ENCODE measurements at places on chromosomes 6 and 20.
A peak's percentile ranks its signal among the peaks of the same experiment; 100 is the strongest.

DNA sequence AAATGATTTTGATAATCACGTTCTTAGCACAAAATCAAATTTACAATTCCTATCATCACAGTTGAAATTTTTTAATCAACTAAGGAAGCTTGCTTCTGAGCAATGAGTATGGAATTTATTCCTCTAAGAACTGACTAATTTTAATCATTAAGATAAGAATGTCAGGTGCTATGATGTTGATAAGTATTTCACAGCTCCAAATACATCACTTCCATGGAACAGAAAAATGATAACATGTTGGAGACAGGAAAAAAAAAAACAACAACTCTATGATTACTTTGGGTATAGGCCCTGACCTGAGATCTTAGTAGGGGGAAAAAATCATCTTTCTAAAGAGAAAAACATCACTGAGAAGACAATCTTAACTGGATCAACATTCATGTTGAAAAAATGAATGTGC, 89.4 kb upstream of the BMP2 start:
- DNase-seq, result no peak

DNA sequence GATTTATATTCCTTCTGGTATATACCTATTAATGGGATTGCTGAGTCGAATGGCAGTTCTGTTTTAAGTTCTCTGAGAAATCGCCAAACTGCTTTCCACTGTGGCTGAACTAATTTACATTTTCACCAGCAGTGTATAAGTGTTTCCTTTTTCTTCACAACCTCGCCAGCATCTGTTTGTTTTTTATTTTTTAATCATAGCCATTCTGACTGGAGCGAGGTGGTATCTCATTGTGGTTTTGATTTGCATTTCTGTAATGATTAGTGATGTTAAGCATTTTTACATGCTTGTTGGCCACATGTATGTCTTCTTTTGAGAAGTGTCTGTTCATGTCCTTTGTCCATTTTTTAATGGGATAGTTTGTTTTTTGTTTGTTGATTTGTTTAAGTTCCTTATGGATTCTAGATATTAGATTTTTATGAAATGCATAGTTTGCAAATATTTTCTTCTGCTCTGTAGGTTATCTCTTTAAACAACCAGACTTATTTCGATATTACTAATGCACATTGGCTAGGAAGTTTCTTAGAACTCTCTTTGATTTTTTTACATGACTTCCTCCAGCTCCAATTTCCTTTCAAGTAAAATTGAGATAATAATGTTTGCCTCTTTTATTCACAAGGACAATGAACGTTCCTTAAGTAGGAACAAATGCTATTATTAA, 12.2 kb upstream of the VNN1 start:
- DNase-seq, result no peak

DNA sequence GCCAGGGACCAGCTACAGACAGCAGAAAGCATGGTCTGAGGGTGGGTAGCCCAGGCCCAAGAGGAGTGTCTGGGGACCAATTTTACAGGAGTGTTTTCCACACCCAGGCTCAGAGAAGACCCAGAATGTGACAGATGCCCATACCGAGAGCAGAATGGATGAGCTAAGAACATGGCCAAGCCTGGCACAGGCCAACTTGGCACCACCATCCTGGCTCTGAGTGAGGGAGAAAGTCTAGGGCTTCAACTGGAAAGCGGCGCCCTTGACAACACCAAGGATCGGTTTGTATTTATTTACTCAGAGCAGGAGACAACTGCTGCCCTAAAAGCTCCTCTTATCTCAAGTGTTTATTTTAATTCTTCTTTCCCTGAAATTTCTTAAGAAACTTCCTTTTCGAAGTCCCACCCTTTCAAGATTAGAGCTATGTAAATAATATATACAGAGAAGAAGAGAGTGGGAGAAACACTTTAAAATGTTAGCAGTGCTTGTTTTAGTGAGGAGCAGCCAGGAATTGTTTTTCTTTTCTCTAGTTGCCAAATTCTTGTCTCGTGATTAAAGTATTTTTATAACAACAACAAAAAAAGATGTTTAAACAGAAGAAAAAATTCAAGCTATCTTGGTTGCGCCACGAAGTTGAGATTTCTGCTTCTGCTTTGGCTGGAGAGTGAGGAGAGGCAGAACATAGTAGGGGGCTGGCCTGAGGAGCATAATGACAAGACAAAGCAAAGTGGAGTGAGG, 16.2 kb downstream of the TNXB start:
- peak; percentile 69 for DNase-seq

GRCh38 chr6:17894905-17895304, 92.5 kb downstream of the KIF13A start:
- DNase-seq, result no peak

DNA sequence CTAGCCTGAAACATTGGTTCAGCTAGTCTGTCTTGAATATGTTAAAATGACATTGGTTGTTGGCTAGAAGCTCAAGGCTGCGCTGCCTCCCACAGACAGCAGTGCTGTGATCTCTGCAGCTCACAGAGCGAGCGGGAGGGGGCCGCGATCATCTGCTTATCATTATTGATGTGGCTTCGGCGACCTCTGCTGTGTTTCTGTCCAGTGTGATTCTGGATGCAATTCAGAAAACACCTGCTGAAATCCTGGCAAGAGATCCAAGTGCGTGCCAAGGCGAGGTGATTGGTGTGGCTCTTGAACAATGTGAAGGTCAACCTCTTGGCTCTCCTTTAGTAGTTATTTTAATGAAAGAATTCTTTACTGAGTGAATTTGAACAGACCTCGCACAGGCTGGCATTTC, 142.3 kb upstream of the SASH1 start:
- no peak for DNase-seq

DNA sequence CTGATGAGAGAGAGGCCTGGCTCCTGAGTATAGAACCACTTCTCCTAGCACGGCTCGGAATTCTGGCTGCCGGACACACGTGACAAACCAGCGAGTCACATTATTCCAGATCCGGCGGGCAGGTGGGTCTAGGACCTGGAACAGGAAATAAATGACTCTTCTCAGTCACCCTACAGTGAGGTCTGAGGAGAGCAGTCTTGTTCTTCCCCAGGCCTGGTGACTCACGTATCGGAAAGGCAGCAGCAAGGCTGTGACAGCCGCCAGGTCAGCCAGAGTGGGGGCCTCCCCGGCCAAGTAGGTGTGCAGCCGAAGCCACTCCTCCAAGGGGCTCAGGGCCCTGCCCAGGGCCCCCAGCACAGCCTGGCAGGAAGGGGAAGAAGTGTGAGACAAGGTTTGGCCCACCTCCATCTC, 2.8 kb downstream of the VARS1 start:
- no peak for DNase-seq

DNA sequence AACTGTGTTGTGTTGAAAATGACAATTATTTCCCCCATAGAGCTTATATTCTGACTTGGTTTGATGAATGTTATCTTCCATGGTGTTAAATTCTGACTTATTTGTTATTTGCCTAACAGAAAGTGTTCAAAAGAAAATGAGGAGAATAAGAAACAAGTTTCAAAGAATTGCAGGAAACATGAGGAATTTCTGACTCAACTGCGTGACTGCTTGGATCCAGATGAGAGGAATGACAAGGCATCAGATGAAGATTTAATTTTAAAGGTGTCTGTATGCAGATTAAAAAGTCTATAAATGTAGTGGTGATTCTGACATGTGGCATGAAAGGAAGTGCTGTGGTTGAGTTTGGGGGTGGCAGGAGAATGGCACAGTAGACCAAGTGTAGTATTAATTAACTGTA, 50.6 kb downstream of the CCDC170 start:
- DNase-seq, result no peak

DNA sequence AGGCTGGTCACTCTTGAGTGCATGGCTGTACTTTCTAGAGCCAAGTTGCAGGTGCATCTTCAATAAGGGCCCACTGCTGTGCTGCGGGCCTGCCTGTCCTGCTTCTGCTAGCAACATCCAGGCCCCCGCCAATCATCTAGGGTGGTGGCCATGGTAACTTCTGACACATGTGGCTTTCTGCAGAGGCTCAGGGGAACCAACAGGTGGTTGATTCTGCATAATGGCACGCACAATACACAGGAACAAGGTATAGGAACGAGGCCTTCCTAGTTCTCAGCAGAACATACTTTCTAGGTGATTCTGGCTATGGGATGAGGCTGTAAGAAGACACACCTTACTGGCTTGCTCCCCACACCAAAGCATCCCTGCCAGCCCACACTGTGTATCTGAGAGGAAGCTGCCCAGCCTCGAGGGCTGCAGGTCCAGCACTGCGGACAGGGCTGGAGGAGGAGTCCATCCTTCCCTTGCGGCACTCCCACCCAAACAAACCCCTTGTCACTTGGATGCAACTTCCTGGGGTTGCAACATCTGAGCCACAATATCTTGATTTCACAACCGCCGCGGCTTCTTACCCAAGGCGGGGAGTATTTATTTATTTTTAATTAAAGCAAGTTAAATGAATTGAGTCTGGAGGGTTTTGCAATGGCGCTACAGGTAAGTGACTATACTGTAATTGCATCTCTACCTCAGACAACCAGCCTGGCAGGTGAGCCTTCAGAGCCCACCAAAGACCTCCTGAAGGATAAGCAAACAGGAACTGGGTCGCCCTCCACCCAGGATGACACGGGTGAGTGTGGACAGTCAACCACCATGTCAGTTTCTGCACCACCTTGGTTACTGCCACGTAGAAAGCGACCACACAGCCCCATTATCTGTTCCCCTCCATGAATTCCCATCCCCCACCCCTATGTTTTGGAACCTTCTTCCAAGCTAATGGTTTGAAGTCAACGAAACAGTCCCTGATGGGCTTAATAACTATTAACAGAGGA, 49.6 kb downstream of the SULF2 start:
- no peak for DNase-seq

DNA sequence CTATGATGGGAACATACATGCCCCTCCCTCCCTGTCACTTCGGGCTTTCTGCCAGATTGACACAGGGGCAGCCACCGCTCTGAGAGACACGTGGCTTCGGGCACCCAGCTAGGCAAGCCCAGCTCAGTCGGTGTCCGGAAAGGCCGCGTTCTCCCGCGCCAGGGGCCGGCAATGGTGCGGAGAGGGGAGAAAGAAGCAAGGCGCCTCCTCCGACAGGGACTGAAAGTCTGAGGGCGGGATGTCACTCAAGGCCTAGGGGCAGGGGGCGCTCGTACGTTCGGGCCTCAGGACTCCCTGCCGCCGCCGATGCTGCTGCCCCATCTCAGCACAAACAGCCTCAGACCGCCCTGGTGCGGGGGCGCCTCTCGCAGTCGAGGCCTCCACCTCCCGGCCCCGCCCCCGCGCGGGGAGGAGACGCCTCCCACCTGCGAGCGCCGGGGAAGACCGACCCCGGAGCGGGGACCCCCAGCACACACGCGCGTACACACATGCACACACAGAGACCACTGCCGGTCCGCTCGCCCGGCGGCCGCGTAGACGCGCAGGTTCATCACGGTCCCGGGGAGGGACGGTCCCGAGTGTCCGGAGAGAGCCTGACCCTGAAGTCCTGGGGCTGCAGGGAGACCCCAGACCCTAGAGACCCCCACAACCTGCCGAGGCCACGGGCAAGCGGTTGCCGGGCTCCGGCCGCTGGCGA, 1.9 kb downstream of the GRM4 start:
- no peak for DNase-seq

DNA sequence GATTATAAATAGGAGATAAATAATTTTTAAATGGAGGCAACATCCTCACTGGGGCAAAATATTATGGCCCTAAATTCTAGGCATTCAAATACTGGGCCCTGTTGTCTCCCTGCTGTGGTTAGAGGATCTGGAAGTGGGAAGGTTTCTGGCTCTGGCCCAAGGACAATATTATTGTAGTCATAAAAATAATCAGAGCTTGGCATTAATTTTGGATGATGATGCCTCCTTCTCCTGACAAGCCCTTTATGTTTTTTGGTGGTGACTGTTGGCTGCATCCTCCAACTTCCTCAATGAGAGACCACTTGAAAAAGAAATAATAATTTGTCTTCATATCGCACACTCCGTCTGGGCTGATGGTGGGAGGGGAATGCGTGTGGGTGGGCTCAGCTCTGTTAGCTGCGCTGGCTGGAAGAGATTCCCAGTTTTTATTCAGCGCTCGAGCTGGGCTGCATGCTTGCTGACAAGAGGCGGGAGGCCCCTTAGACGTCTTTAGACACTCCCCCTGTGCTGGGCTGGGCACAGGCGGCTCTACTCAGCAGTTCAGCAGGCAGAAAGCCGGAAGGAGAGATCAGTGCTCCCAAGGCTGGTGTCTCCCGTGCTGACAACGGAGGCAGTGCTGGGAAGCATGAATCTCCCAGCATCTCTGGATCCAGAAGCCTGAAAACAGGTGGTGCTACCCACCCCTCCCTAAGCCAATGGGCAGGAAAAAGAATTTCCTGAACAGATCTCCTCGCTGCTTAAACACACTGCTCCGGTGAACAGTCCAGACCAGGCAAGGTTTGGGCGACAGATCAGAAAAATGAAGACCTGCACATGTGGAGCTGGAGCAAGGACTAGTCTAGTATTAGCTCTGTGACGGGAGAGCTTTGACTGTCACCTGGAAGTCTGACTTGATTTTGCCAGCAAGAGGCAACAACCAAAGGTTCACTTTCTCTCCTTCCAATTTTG, 97.7 kb downstream of the SYCP2 start:
- peak; percentile 5 for DNase-seq

GRCh38 chr6:84685983-84686584, 78.3 kb downstream of the TBX18 start:
- no peak for DNase-seq

GRCh38 chr6:124028117-124028516, 224.5 kb downstream of the NKAIN2 start:
- DNase-seq, result no peak

DNA sequence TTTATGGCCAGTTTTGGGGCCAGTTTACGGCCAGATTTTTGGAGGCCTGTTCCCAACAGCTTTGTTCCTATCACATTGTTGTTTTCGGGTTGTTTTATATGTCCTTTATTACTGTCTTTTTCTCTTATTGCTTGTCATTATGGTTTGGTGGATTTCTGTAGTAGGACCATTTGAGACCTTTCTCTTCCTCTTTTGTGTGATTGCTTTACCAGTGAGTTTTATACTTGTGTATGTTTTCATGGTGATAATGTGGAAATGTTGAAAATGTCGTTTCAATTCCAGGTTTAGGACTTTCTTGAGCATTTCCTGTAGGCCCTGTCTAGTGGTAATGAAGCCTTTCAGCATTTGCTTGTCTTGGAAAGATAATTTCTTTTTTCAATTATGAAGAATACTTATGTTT, 17.8 kb downstream of the HLA-B start:
- no peak for DNase-seq

GRCh38 chr6:155142168-155143028, 121.4 kb upstream of the CLDN20 start:
- no peak for DNase-seq

- DNase-seq, result no peak
These were observed 26.6 kb upstream of the NPBWR2 start for GRCh38 chr20:64133951-64134407.

- DNase-seq, result no peak
These were observed 69.1 kb upstream of the PBOV1 start for GRCh38 chr6:138287144-138287955.

GRCh38 chr20:31713312-31714273, 9.1 kb downstream of the BCL2L1 start:
- DNase-seq, result peak; percentile 70

GRCh38 chr6:169243661-169244060, 10.0 kb downstream of the THBS2 start:
- DNase-seq, result no peak

GRCh38 chr6:117417851-117418250, 7.9 kb downstream of the ROS1 start:
- DNase-seq, result no peak

GRCh38 chr20:45500022-45500421, 15.4 kb downstream of the SPINT3 start:
- no peak for DNase-seq

- DNase-seq, result no peak
These were observed 120.1 kb downstream of the CLIC5 start for GRCh38 chr6:45895569-45895968.

All from BJ (cell line).